ENCODE measurements at places on chromosomes 4 and X.

- no peak for DNase-seq
Measured at GRCh38 chrX:34275699-34276098, 143.6 kb upstream of the FAM47A start.

DNA sequence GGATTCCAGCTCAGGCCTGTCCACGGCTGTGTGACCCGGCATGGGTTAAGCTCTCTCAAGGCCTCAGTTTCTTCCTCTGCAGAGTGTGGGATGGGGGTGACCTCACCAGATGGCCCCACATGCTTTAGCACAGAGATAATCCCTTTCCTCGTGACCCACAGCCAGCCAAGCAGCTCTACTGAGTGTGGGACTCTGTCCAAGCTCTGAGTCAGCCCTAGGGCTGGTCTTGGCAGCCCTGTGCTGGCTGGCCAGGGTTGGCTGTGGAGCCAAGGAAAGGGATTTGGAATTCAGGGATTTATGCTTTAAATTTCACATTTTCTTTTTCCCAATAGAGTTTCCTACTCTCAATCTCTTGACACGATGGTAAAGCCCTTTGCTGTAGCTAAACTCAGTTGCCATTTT is 19.7 kb upstream of the SPON2 start:
- DNase-seq = no peak

- DNase-seq = no peak
Measured at GRCh38 chr4:41015016-41015675, 199.2 kb downstream of the APBB2 start.

GRCh38 chr4:5368426-5368825 is 317.1 kb downstream of the STK32B start:
- no peak for DNase-seq
